ENCODE measurements at places on chromosomes 7 and 10. TPM values are rescaled to one million over a fixed set of nuclear protein-coding genes. Genes with fewer than 3 reads are reported as not detected.

The C10orf105 gene
- total RNA-seq = under 0.01 TPM

The ANKRD22 gene
- 0.17 TPM for total RNA-seq

The MMS19 gene
- 43.7 TPM for total RNA-seq

The ING3 gene
- total RNA-seq = 13.1 TPM

The CC2D2B gene
- total RNA-seq = 0.33 TPM

The PPP1R9A gene
- total RNA-seq = 3.3 TPM

The PRSS1 gene
- not detected for total RNA-seq

The NKX1-2 gene
- not detected for total RNA-seq

The CYP2C18 gene
- total RNA-seq = not detected

The KLHL7 gene
- 23.5 TPM for total RNA-seq

GRCh38 chr7:91326516-91327199 is 62.4 kb downstream of the FZD1 start:
- H3K27me3 ChIP-seq = no peaks in the 10 kb centered on the region
- no peak for DNase-seq
- no peak overlapping the region for H3K4me3 ChIP-seq
- H3K27ac ChIP-seq = no peak overlapping the region
- H3K4me1 ChIP-seq = no peaks in the 10 kb centered on the region

- H3K4me1 ChIP-seq = no peaks in the 10 kb centered on the region
- no peak overlapping the region for H3K27ac ChIP-seq
- no peaks in the 10 kb centered on the region for H3K36me3 ChIP-seq
- no peaks in the 10 kb centered on the region for H3K27me3 ChIP-seq
- peak; percentile 16 for DNase-seq
These were observed 183.3 kb downstream of the STK31 start for GRCh38 chr7:23893176-23893941.

DNA sequence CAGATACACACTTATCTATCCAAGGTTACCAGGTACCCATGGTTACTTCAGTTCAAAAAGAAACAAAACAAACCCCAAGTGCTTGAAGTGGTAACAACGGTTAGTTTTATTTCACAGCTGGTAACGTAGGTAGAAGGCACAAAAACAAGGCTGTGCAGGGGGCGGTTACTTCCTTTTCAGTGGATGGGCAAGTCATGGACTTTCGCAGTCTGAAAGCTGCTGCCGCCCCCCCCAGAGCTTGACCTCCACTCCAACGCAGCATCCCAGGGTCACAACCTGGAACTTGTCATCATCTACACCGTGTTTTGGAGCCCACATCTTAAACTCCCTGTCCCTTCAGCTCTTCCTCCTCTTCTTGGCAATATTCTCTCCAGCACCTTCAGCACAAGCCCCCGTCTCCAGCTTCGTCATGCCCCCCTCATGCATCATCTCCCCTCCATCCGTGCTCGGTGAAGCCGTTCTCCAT is 181.2 kb upstream of the ITGB1 start:
- H3K27me3 ChIP-seq = no peaks in the 10 kb centered on the region
- no peak overlapping the region for H3K4me3 ChIP-seq
- no peak for DNase-seq
- peaks cover 27% of the 10 kb centered on the region for H3K4me1 ChIP-seq
- H3K36me3 ChIP-seq = no peaks in the 10 kb centered on the region

- H3K27me3 ChIP-seq = no peaks in the 10 kb centered on the region
- no peaks in the 10 kb centered on the region for H3K4me1 ChIP-seq
- peaks cover 2% of the 10 kb centered on the region for H3K36me3 ChIP-seq
- H3K4me3 ChIP-seq = no peak overlapping the region
- DNase-seq = no peak
These were observed 10.8 kb downstream of the TOMM7 start for GRCh38 chr7:22811746-22812280.

DNA sequence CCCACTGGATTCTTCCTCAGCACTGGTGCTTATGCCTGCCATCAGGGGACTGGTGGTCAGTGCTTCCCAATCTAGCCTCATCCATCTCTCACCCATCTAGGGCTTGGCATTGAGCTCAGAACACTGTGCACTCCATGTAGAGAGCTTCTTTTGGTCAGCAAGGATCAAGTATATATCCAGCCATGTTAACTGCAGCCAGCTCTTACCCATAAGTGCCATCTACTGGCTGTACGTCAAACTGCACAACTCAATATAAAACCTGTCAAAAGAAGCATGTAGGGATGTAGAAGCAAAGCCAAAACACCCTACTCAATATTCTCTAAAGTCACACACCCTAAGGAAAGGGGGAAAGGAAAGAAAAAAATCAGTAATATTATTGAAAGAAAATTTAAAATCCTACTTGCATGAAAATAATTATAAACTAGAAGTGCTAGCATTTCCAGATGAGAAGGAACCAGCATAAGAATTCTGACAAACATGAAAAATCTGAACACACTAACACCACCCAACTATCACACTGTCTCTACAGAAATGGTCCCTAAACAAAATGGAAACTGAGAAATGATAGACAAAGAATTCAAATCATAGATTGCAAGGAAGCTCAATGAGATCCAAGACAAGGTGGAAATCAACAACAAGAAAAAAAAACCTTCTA is 531.1 kb upstream of the STEAP1 start:
- no peaks in the 10 kb centered on the region for H3K4me1 ChIP-seq
- no peak overlapping the region for H3K4me3 ChIP-seq
- no peak overlapping the region for H3K27ac ChIP-seq
- H3K27me3 ChIP-seq = no peaks in the 10 kb centered on the region
- H3K36me3 ChIP-seq = no peaks in the 10 kb centered on the region

DNA sequence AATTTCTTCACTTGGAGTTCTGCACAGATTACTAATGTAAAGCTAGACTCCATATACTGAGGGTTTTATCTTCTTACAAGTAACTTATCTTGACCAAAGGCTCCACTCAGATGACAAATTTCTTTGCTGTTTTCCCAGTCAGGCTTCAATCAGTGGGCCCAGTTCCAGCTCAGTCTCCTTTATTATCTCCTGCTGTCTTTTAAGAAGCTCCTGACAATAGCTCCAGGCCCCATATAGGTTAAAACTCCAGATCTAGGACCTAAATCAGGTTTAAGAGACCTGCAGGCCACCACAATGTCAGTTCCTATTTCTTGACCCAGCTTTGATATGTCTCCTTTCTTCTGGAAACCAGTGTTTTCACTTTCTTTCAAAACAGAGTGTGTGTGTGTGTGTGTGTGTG is 165.2 kb downstream of the RELN start:
- H3K36me3 ChIP-seq = no peaks in the 10 kb centered on the region
- no peak for DNase-seq
- no peaks in the 10 kb centered on the region for H3K4me1 ChIP-seq

GRCh38 chr10:132545659-132546367 is 8.2 kb downstream of the INPP5A start:
- no peaks in the 10 kb centered on the region for H3K36me3 ChIP-seq
- no peaks in the 10 kb centered on the region for H3K27me3 ChIP-seq
- H3K4me1 ChIP-seq = no peaks in the 10 kb centered on the region
- H3K4me3 ChIP-seq = no peak overlapping the region
- H3K27ac ChIP-seq = no peak overlapping the region
- no peak for DNase-seq

DNA sequence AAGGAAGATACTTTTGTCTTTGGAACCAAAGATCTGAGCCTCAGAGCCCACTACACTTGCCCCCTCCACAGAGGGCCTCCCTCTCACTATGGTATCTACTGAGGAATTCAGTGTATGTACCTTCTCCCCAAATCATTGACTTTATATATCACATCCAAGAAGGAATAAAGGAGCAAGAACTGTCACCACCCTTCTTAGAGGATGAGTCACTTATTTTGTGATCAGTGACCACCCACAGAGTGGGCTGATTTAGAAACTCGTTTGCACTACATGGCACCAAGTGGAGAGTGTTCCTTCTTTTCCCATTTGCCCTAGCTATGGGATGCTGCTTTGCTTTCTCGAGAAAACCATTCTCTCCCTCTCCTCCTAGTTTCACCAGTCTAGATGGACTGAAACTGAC is 5.7 kb downstream of the TMEM243 start:
- no peak overlapping the region for H3K27ac ChIP-seq
- DNase-seq = no peak
- H3K4me3 ChIP-seq = no peak overlapping the region
- no peaks in the 10 kb centered on the region for H3K27me3 ChIP-seq
- H3K4me1 ChIP-seq = peaks cover 2% of the 10 kb centered on the region
- no peaks in the 10 kb centered on the region for H3K36me3 ChIP-seq

DNA sequence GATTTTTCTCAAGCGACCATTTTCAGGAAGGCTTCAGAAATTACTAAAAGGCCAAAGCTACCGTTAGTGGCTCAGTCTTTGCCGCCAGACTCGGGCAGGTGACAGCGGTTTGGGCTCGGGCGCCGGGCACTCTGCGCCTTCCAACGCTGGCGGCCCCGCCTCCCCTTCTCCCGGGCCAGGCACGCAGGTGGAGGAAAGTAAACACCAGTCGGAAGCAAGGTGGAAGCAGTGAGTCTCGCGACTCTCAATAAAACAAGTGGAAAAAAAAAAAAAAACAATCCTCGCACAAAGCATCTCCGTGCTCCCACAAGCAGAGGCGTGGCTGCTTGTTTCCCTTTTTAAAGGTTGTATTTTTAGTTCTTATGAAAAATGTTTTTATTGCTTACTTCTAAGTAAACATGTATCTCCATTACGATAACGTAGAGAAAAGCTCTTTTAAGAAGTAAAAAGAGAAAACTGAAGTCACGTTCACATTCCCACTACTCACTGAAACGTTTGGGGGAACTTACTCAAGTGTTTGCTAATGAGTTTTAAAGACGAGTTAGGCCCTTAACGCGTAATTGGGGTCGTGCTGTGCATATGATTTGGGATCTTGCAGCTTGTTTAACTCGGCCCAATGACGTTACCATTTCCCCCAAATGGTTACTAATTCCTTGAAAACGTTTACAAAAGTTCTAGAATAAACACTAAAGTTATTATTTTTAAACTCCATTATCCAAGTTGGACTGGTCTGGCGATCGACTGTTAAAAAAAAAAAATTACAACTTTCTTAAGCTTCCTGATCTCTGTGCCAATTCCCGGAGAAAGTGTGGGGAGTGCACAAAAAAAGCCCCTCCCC is 864 bp downstream of the CDCA7L start:
- H3K4me3 ChIP-seq = peak overlapping the region; percentile 82
- H3K36me3 ChIP-seq = no peaks in the 10 kb centered on the region
- H3K27ac ChIP-seq = peak overlapping the region; percentile 92
- H3K27me3 ChIP-seq = no peaks in the 10 kb centered on the region
- DNase-seq = peak; percentile 58
- H3K4me1 ChIP-seq = peaks cover 2% of the 10 kb centered on the region

GRCh38 chr10:70566515-70567290 is 35.8 kb downstream of the PRF1 start:
- no peaks in the 10 kb centered on the region for H3K27me3 ChIP-seq
- no peaks in the 10 kb centered on the region for H3K36me3 ChIP-seq
- no peak for DNase-seq
- H3K4me3 ChIP-seq = no peak overlapping the region

GRCh38 chr7:127588697-127589482 is 679 bp downstream of the ARF5 start:
- H3K27ac ChIP-seq = peak overlapping the region; percentile 74
- peaks cover 3% of the 10 kb centered on the region for H3K4me1 ChIP-seq
- peaks cover 6% of the 10 kb centered on the region for H3K36me3 ChIP-seq

DNA sequence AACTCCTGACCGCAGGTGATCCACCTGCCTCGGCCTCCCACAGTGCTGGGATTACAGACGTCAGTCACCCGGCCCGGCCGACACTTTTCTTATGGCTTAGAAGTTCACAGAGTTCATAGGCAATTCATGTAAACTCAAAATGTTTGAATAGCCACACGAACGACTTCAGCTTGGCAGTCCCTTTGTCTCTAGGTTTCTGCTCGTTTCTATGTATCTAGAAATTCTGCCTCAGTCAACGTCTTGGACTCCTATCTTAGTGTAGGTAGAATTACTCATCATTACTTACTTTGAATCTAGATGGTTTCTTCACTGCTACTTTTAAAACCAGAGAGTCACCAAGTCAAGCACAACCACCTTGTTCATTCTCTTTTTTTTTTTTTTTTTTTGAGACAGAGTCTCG is 23.7 kb downstream of the ARL4A start:
- no peak for DNase-seq
- no peaks in the 10 kb centered on the region for H3K36me3 ChIP-seq

- H3K4me1 ChIP-seq = no peaks in the 10 kb centered on the region
- no peak overlapping the region for H3K4me3 ChIP-seq
- no peaks in the 10 kb centered on the region for H3K27me3 ChIP-seq
- H3K36me3 ChIP-seq = no peaks in the 10 kb centered on the region
- no peak for DNase-seq
These were observed 35.9 kb upstream of the CYP2C9 start for GRCh38 chr10:94902570-94902969.

DNA sequence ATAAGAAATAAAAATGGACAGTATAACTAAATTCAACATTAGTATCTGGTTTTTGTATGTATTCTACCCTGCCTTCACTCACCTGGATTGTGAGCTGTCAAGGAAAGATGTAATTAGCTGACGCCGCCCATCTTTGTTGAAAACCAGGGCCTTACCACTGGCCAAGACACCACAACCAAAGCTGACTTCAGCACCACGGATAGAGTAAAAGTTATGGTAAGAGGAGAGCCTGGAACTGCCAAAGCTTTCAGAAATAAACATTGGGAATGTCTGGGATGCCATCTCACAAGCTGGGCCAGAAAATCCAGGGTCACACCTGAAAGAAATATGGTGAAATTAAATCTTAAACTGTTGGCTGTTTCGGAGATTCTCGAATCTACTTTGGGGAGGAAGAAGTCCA is 190.1 kb upstream of the SLC26A5 start:
- no peak overlapping the region for H3K27ac ChIP-seq
- no peak overlapping the region for H3K4me3 ChIP-seq
- no peaks in the 10 kb centered on the region for H3K27me3 ChIP-seq
- H3K36me3 ChIP-seq = no peaks in the 10 kb centered on the region

- DNase-seq = peak; percentile 63
- no peak overlapping the region for H3K4me3 ChIP-seq
- H3K27ac ChIP-seq = no peak overlapping the region
- H3K27me3 ChIP-seq = no peaks in the 10 kb centered on the region
These were observed 139.2 kb downstream of the USP6NL start for GRCh38 chr10:11472158-11472753.

DNA sequence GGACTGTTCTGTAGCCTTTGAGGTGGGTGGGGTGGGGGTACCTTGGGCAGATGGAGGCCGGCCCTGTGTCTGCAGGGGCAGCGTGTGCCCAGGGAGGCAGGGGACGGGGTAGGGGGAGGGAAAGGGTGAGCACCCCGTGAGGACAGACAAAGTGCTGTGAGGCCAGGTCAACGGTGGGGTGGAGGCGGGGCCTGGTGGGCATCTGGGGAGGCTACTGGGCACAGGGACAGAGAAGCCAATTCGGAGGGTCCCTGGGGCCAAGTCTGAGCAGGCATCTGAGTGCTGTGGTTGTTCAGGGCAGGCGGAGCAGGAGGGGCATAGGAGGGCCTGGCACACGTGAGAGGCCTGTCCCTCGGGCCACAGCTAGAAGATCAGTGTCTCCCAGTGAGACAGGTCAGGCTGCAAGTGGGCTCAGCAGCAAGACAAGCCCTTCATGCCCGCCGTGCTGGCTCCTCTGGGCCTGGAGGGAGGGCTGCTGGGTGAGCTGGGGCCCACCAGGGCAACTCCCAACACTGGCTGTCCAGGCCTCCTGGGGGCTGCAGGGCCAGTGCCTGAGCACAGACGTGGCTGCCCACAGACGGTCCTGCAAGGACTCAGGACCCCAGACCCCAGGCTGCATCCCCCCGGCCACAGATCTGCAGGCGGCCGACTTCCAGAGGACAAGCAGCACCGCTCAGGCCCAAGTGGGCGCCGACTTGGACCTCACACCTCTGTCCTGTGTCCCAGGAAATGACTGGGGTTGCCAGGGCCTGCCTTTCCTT is 26.4 kb upstream of the KNDC1 start:
- H3K27me3 ChIP-seq = no peaks in the 10 kb centered on the region
- H3K36me3 ChIP-seq = no peaks in the 10 kb centered on the region
- H3K4me1 ChIP-seq = no peaks in the 10 kb centered on the region
- H3K4me3 ChIP-seq = no peak overlapping the region
- no peak for DNase-seq
- H3K27ac ChIP-seq = no peak overlapping the region

- H3K27ac ChIP-seq = no peak overlapping the region
- no peaks in the 10 kb centered on the region for H3K27me3 ChIP-seq
These were observed 22.7 kb upstream of the AKR1B10 start for GRCh38 chr7:134504660-134505164.
